ENCODE measurements at places on chromosomes 1 and 21.

DNA sequence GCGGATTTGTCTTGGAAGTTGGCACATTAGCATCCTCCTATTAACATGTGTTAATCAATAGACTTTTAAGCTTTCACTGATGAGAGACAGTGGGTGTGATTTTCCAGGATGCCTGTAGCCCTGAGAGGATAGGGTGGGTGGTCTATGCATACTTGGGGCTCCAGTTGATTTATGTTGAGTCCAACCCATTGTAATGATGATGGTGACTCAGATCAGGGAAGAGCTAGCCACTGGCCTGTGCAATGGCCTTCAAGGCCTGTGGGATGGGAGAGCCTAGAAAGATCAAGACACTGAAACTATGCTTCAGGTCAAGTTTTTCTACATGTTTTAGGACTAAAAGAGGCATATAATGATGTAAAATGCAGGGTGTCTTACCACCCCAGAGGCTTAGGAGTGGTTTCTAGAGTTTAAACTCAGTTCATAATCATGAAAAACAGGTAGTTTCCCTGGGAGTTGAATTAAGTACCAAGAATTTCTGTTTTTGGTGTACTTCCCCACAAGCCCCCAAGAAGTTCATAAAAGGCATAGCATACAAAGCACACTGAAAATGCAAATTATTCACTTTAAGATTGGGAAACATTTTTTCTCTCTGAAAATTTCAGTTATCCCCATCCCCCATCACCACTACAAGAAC lies 19.9 kb downstream of the BEND5 start:
- no peak for DNase-seq

DNA sequence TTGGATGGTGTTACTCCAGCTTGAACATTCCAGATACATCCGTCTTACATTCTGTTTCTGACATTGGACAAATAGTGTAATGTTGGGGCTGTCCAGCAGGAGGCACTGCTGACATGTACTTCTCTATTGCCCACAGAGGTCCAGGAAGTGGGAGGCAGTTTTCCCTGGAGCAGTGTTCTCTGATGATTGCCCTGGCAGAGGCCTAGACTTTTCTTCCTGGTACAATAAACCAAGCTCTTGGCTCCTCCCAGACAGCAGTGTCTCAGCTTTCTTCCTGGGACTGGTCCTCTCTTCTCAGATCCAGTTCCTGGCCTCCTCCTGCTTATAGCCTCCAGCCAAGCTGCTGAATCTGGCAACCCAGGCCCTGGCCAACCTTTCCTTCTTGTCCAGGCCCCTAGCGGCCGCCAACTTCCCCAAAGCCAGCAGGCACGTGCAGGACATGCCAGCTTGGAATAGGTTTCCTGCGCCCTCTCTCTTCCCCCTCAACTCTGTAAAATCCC lies 14.9 kb upstream of the IFNLR1 start:
- DNase-seq: peak; percentile 78

DNA sequence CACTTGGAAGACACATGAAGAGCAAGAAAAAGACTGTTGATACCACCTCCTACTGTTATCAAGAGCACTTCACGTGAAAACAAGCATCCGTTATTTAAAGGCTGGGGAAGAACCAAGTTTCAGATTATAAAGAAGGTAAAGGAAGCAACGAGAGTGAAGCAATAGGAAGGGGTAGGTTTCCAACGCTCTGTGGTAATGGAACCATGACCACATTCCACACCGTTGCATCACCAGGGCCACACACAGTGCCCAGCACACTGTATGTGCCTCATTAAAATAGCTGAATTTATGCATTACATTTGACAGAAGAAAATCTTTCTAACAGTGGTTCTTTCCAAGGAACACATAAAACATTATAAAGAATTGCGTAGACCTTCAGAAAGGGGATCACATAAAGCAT lies 435.8 kb downstream of the MRPL39 start:
- DNase-seq: no peak

DNA sequence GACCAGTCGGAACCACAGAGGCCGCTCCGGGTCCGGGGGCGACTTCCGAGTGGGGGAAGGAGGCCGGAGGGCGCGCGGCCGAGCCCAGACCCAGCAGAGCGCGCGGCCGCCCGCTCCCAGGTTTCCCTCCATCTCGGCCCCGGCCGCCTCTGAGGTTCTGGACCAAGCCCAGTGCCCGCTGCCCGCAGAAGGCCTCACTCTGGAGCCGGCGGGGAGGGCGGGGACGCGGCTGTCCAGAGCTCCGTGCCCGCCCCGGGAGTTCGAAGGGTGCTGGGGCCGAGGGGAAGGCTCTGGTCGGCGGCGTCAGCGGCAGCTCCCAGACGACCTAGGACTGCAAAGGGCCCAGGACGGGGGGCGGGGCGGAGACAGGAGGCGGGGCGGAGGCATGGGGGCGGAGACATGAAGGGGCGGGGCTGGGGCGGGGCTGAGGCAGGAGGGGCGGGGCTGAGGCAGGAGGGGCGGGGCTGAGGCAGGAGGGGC lies 48.0 kb upstream of the SLC19A1 start:
- peak; percentile 55 for DNase-seq

- no peak for DNase-seq
Measured at GRCh38 chr21:35465741-35466140, 416.6 kb upstream of the RUNX1 start.

DNA sequence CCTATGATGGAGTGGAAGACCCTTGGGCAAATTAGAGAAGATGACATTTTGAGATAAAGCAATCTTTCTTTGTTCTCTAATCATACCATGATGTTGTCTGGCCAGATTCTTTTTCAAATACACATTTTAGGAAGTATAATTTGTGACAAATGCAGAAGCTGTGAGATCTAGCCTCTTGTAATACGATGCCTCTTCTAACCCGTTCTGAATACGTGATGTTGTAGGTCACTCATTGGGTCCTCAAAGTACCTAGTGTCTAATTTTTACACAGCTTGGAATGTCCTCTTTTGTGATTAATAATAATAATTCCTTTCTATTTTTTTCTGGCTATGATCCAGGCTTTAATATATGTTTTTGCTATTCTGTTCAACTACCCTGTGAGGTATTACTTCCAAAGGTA lies 502.7 kb downstream of the NUF2 start:
- no peak for DNase-seq

DNA sequence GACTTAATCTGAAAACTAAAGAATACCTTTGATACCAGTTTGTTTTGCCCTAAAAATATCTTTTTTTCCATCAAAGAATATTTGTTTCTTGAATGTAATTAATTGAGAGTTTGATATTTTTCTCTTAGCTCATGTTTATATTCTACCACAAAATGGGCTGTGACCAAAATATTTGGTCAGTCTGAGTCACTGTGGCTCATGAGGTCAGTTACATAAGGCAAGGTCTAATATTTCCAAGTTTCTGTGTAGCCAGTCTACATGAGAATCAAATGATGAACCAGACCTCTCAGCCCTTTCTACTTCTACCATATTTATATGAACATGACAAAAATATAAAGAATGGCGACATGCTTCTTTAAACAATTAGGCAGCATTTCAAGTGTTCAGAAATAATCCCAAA lies 83.0 kb upstream of the IVNS1ABP start:
- DNase-seq: no peak

- DNase-seq: no peak
Measured at GRCh38 chr1:81553503-81553902, 247.2 kb upstream of the ADGRL2 start.

DNA sequence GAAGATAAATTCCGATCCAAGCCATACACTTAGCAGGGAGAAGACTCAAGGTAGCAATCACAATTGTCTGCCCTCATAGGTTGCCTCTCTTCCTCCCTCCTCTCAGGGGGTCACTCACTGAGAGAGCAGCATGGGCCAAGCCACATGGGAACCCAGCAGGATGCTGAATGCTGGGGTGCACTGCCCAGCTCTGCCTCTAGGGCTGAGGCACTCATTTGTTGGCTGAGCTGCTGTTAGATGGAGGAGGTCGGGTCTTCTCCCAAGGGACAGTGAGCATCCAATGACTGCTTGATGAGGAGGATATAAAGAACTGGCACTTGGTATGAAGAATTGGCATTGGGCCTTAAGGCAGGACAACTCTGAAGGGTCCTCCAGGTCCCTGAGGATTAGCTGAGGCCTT lies 418.8 kb downstream of the SIPA1L2 start:
- DNase-seq: no peak

DNA sequence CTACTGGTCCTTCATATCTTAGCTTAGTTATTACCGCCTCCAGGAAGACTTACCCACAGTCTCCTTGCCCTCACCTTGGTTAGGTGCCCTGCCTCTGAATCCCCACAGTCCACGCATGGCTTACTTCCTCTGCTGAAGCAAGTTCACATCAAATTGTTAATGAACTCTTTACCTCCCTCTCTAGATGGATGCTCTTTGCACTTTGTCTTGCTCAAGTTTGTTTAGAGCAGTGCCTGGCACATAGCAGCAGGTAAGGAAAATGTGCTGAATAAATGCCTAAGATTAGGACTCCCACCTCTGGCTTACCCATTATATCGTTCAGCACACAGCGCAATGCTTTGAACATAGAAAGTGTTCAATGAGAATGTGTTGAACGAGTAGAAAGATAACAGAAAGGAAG lies 90.5 kb downstream of the BEND5 start:
- no peak for DNase-seq

- DNase-seq: no peak
Measured at GRCh38 chr1:225990705-225991464, 8.3 kb downstream of the SDE2 start.

GRCh38 chr1:26413031-26413430 lies 2.4 kb downstream of the LIN28A start:
- DNase-seq: no peak

- DNase-seq: no peak
Measured at GRCh38 chr1:17991996-17992395, 115.6 kb upstream of the IGSF21 start.

GRCh38 chr1:230416430-230416829 lies 9.7 kb downstream of the PGBD5 start:
- DNase-seq: no peak

DNA sequence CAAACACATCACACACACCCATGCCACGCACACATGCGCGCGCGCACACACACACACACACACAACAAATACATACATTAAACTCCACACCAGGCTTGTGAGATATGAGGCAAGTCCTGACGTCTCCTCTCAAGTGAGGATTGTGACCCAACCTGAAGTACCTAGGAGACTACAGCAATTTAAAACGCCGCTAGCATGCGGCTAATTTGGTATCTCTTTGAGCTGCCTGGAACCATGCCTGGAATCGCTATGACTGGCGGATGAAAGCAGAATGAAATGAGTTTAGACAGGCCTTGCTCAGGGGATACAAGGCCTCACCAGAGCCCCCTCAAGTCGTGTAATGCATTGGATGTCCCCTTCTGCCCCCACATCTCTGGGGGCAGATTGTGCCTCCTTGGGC lies 1.6 kb upstream of the RAB7B start:
- no peak for DNase-seq

DNA sequence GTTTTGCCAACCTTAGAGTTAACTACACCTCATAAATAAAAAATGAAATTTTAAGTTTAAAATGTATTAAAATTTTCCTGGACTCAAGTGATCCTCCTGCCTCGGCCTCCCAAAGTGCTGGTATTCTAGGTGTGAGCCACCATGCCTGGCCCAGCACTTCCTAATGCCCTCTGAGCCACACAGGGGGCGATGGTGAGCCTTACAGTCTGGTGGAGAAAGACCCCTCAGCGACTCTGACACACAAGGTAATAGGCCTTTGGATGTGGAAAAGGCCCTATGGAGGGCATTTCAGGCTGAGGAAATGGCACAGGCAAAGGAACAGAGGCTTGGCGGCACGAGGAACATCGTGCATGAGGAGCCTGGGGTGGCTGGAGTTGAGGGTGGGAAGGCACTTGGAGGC lies 6.7 kb downstream of the CITED4 start:
- DNase-seq: no peak

- peak; percentile 52 for DNase-seq
Measured at GRCh38 chr1:183881387-183882131, 76.6 kb downstream of the RGL1 start.

DNA sequence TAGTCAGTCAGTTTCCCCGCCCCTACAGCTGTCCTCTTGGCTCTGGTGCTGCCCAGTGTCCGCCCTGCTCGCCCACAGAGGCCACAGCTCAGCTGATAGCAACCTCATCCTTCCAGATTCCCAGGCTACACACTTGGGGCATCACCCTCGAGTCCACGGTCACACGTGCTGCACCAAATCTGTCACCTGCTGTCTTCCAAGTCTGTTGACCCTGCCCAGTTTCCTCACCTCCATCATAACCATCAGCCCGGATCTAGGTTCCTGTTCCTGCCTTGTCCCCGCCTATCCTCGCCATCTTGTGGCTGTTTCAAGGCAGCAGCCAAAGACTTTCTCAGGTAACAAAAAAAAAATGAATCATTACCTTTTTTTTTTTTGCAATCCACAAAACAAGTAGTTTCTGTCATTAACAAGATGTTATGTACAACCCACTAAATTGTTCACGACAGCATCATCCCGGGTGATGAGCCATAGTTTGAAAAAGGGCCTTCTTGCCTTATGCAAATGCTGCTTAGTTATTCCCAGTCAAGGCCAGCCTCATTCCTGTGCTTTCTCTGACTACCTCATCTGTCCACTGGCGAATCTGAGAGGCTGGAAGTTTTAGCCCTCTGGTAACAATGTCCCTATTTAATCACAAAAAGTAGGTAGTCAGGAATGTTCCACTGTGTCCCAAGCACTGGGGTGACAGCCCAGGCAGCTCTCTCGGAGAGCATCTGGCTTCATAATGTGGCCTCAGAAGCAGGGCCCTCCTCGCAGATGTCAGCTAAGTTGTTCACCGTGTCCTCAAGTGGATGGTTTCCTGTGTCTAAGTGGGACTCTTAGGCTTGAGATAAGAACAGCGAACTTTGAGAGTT lies 4.9 kb upstream of the MIIP start:
- no peak for DNase-seq

GRCh38 chr1:48777219-48777895 lies 666 bp upstream of the BEND5 start:
- no peak for DNase-seq

DNA sequence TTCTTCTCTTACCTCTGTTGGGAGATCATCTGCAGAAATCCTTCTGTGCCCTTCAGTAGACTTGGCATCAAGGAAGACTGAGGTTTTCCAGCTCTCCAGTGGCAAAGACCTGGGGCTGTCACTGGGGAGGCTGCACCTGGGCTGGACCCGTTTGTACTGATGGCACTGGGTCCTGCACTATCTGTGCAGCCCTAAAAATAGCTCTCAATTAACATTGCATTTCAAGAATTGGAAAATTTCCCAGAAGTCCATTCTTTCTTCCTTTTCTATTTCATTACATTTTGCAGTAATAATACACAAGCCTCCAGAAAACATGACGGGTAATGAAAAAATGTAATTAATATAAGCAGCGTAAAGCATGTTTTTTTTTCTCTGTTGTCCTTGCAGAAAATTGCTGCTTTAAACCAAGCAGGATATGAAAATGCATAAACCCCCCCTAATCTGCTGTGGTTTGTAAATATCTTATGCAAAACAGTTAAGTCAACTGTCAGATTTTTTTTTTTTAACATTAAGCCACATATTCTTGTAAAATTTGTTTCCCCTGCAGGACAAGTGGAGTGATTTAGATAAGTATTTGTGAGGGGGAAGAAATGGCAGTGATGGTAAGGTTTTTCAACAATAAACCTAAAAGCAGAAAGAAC lies 64.9 kb downstream of the LMO4 start:
- DNase-seq: no peak

GRCh38 chr1:65260851-65261473 lies 48.4 kb upstream of the DNAJC6 start:
- no peak for DNase-seq

GRCh38 chr1:151639466-151639865 lies 27.6 kb downstream of the SNX27 start:
- DNase-seq: no peak

- DNase-seq: no peak
Measured at GRCh38 chr1:197080323-197080722, 13.3 kb upstream of the F13B start.
